ENCODE measurements at places on chromosomes 13 and 19.
A peak's percentile ranks its signal among the peaks of the same experiment; 100 is the strongest.

GRCh38 chr19:51978882-51979281 lies 7.8 kb downstream of the ZNF350 start:
- DNase-seq, result no peak

DNA sequence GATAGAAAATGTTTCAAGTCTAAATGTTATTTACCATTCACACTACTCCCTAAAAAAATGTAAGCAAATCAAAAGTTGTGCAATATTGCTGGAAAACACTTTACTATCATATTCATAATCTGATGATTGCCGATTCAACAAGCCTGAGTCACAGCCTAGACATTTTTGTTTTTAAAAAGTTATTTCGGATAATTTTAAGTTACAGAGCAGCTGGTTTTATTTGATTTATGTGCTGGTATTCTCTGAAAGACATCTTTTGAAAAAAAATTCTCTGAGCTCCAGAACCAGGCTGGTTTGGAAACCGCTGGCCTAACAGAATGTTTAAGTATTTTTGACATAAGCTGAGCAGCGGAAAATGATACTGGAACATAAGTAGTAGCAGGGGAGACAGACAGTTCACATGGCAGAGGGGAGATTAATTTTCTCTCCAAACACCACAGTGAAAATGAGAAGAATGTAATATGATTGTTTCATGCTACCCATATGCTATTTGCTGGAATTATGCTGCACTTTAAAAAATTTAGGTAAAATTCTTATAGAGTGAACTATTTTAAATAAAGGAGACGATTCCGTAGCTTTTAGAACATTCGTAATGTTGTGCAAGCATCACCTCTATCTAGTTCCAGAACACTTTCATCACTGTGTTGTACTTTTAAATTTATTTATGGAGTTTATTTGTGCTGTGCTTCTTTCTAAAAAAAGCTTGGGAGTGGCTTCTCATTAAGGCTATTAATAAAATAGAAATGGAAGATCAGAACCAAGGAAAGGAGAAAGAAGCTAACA lies 36.1 kb downstream of the TBC1D4 start:
- no peak for DNase-seq

GRCh38 chr13:112446347-112446861 lies 70.2 kb downstream of the SPACA7 start:
- DNase-seq, result no peak

DNA sequence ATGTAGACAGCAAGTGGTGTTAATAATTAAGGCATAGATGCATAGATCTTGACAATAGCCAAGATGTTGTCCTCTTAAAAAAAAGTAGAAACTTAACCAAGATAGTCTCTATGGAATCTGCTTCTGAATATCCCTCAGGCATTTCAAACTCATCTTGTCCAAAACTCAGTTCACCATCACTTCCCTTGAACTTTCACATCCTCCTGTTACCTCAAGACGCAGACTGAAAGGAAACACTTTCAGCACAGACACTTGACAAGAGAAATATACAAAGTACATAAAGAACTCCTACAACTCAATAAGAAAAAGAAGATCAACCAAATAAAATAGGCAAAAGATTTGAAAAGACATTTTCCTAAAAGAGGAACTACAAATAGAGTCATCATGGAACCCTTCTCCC lies 451.1 kb downstream of the FOXO1 start:
- DNase-seq, result no peak

DNA sequence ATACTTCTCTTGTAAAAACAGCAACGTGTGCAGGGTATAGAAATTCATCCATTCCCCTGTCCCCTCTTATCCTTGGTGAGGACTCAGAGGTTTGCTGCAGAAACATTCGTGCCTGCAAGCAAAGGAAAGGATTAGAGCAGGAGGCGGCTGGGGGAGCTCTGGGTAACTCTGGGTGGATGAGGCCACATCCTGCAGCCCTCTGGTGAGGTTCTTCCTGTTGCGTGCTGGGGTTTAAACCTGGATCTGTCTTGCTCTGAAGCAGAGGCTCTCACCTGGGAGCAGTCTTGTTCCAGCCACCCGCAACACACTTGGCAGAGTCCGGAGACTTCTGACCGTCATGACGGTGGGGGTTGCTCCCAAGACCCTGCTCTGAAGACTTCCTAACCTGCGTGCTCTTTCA lies 69.2 kb downstream of the ATP11A start:
- no peak for DNase-seq

DNA sequence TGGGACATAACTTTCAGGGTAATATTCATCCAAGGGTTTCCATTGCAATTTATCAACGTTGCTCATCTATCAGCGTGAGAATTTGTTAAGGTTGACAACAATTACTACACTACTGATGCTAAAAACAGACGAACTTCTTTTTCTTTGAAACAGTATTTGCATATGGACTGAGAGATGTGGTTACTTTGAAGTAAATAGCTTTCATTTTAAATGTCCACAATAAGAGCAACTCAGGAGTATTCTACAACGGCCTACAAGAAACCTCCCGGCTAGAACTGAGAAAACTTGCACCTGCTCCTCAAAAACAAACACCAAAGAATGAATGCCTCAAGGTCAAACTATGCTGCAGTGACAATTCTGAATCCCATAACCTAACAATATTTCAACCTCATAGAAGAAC lies 238.4 kb downstream of the IRS2 start:
- DNase-seq, result no peak

- no peak for DNase-seq
Measured at GRCh38 chr19:10018786-10019185, 5.5 kb downstream of the RDH8 start.

DNA sequence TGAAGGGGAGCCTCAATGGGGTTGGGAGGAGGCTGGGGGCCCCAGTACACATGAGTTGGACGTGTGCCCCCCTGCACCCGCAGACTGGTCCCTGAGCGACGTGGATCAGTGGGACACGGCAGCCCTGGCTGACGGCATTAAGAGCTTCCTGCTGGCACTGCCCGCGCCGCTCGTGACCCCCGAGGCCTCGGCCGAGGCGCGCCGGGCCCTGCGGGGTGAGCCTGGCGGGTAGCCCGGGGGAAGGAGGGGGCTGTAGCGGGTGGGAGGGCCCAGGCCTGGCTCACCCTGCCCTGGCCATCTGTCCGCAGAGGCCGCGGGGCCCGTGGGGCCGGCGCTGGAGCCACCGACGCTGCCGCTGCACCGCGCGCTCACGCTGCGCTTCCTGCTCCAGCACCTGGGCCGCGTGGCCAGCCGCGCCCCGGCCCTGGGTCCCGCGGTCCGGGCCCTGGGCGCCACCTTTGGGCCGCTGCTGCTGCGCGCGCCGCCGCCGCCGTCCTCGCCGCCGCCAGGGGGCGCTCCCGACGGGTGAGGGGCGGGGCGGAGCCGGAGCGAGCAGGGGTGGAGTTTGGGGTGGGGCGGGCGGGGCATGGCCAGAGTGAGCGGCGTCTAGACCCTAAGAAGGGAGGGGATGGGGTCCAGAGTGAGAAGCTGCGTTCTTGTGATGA lies 8.1 kb downstream of the PIK3R2 start:
- DNase-seq, result peak; percentile 62

DNA sequence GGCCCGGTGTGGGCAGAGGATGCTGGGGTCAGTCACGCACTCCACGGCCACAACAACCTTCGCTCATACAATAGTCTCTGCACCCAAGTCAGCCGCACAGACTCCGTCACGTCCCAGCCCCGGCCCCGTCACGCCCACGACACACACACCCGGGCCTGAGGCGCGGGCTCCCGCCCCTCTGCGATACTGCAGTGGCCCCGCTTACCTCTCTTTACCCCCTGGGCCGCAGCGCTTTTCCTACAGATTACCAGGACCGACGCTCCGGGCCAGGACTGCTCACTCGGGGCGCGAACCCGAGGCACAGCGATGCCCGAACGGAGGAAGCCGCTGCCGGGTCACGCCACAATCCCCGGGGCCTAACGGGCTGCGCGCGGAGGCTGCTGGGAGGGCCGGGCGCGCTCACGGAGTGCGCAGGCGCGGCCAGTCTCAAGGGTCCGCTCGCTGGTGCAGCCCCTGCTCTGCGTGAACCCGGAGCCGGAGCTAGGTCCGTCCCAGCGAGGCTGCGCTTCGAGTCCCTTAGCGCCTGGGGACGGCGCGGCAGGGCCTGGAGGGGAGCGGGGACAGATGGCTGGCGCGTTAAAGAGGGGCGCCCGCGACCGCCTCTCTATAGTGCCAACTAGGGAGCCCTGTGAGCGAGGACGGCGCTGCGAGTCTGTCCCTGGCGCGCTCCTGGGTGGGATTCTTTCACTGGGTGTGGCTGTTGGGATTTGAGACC lies at the start of gene ZFP82:
Gene ZFP82, minus strand, starts transcription at position 358 of the 715 bp plus-strand sequence. CDS start 8,855 bp downstream, outside the sequence.
- peak; percentile 69 for DNase-seq

DNA sequence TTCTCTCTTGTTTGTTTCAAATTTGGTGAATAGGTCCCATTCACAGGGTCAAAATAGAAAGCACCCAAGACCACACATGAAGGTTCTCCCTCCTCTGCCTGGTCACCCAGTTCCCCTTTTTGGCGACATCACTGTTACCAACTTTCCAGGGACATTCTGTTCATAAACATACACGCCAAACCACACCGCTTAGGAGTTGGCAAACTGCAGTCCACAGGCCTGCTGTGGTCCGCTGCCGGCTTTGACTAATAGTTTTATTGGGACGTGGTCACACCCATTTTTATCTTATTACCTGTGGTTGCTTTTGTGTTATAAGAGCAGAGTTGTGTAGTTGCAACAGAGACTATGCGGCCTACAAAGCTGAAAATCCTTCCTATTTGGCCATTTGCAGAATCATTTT lies 24.2 kb downstream of the UHRF1 start:
- DNase-seq, result no peak

DNA sequence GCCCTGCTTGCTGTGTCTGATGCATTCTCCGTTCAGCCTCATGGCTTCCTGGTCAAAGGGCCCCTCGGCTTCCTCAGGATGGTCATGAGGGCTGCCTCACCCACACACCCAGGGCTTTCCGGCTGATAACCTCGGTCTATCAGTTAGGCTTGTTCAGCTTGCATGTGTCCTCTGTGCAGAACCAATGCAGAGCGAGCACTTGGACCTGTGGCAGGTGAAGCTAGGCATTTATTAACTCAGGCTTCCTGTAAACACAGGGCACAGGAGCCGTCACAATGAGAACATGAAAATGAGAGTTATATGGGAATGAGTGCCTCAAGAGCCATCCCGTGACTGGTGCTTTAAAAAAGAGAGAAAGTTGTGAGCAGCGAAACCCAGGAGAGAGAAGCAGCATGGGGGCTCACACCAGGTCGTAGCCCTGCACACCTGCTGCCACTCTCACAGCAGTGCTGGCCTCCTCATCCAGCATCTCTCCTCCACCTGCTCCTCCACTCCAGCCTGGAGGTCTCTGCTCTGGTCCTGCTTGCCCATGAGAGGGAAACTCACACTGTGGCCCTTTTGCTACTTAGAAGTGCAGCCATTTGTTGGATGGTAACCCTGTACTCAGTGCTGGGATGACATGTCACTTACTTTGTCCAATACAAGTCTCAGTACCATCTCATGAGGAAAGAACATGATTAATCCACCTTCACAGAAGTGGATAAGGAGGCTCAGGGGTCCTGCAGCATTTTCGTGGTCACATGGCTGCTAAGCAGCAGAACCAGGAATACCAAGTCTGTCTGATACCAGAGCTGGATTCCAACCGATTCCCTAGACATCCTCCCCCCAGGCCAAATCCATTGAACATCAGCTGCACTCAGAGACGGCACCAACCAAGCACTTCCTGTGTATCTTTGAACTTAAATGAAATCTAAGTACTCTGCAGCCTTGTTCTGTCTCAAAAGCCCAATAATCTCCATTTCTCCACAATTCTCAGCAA lies 50.5 kb upstream of the IRS2 start:
- DNase-seq, result no peak

DNA sequence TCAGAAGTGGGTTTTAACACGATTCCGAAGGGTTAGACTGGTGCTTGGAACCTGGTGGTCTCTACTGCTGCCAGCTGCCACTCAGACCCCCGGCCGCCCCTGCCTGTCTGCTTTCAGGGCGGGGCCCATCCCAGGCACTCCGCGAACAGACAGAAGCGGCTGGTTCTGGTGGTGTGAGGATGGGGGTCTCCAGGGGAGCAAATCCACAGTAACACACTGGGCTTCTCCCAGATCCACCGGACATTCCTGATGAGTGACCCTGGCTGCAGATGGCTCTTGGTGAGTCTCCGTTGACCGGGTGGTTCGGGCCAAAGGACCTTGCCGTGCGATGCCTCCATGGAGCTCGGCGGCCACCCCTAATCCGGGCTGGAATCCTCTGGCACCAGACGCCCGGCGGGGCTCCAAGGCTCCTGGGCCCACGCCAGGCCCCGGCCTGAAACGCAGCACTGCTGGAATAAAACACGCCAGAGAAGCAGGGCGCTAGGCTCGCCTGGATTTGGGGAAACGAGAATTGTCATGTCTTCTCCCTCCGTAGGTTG lies 2.1 kb upstream of the PTBP1 start:
- no peak for DNase-seq

- no peak for DNase-seq
Measured at GRCh38 chr13:77696006-77696878, 1.2 kb upstream of the SLAIN1 start.

DNA sequence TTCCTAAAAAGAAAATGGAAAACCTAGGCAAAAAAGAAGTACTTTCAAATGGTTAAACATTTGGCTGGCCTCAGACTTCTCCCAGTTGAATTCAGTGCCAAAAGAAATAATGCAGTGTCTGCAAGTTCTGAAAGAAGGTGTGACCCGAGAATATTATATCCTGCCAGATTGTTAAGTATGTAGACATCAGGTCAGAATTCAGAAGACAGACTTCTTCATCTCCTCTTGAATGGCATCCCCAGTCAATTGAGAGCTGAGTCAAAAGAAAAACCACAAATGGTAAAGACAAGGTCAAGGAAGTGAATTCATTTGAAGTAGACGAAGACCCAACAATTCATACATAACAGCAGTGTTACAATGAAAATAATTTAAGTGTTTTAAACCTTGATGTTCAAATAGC lies 194.5 kb downstream of the NBEA start:
- no peak for DNase-seq

DNA sequence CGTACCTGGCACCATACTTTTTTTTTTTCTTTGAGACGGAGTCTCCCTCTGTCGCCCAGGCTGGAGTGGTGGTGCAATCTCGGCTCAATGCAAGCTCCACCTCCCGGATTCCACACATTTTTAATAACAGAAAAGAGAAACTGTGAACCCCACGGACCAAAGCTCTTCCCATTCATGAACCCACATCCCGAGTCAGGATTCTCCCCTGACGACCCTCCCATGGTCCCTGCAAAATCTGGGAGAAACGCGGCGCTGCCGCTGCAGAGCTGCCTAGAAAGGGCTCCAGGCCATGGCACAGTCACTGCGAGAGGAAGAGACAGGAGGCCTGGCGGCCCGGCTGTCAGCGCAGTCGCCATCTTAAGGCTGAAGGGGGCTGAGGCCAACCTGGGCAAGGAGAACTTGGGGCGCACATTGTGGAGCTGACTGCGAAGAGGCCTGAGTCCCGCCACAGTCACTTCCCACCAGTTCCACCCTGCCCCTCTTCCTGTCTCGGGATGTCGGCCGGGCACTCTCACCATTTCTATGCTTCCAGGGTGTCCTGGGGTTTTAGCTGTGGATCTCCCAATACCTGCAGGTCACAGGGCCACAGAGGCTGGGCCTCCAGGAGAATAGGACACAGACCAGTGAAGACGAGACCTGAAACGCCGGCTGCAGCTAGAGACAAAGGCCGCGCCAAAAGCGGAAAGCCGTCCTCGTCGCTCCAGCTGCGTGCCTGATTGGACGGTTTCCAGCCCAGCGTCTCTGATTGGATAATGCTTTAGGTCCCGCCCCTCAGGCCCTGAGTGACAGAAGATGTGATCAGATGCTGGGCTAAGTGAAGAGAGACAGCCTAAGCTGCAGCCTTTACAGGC lies 71.0 kb downstream of the ZNF486 start:
- peak; percentile 80 for DNase-seq

GRCh38 chr19:34393031-34393430 lies 11.2 kb upstream of the PDCD2L start:
- DNase-seq, result no peak

- DNase-seq, result no peak
Measured at GRCh38 chr13:101845245-101846020, 393.0 kb downstream of the ITGBL1 start.

- DNase-seq, result no peak
Measured at GRCh38 chr13:48066310-48066989, 28.5 kb downstream of the MED4 start.

All from stimulated activated naive CD4-positive, alpha-beta T cell treated with Interleukin-2 at 50 U/mL for 16 hours (primary cell).